IPS DF 19.7 (cell line): ENCODE measurements at places on chromosomes 6 and 20.

DNA sequence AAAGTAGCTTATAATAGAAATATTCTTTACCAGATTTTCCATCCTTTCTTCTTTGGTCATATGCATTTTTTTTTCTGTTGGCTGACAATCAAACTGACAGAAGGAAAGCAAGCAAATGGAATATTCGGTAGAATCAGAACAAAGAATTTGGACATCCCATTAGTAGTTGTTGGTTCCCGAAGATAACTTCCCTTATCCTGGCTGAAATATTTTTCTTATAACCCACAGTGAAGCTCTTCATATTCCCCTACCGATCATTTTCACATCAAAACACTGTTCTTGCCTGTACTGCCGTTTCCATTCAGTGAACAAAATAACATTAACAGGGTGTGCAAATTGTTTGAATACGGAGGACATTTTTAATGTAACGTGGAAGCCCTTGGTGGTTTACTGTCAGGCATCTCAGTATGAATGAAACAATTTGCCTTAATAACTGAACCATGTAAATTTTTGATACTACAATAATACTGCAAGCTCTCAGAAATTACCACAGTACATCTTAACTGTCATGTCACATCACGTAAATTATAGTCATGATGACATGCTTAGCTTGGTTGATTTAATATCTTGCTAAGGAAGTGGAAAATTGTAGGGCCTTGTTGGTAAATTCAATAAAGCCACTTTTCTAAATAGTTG lies 311.5 kb downstream of the LAMA2 start:
- DNase-seq = no peak

GRCh38 chr20:62887152-62887859 lies 25.7 kb upstream of the TCFL5 start:
- no peak for DNase-seq

GRCh38 chr6:108027594-108027993 lies 46.9 kb downstream of the OSTM1 start:
- DNase-seq = no peak

DNA sequence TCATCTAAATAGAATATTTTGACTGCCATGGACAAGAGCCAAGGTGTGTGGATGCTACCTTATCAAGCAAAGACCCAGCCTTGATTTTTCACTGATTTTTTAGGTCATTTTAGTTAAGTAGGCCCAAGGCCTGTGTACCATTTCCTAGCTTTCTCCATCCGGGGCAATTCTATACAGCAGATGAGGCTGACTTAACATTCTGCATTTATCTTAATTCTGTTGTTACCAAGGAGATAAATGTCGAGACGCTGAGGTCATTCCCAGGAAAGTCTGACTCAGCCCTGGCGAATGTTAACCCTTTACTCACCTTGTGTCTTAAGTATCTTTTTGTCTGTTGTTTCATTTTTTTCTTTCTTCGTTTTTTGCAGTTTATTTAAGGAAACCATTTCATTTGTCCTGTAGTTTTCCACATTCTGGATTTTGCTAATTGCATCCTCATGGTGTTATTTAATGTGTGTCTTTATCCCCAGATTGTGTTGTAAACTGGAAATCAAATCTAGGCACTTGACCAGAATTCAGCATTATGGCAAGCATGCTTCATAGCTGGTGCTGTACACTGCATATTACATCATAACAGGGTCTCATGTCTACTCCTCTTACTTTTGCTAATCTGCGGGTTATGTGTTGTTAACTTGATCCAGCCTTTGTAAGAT lies 277.0 kb downstream of the CDKAL1 start:
- DNase-seq = peak; percentile 95

DNA sequence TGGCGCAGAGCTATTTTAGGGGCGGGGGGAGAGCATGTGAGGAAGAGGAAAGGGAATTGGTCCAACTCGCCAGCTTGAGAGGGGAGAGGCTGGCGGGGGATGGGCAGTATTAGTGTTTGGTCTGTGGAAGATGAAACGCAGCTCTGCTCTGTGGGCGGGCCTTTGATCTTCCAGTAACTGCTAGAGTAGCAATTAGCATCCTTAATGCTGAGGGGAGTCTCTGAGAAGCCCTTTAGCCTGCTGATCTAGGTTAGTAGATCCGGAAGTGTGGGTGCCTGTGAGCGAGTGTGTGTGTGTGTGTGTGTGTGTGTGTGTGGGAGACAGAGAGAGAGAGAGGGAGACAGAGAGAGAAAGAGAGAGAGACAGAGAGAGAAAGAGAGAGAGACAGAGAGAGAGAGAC lies 117.2 kb upstream of the BACH2 start:
- no peak for DNase-seq

DNA sequence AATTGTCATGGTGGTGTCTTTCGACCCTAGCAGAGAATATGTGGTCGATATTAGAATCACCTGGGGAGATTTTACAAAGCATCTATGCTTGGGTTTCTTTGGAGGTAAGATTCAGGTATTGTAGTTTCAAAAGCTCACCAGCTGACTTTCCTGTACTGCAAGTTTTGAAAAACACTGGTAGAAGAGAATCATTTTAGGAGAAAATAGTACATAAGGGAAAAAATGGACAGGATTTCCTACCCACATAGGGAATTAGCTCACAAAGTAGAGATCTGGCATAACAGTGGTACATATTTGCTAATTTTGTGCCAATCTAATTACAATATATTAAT lies 27.4 kb upstream of the ABT1 start:
- no peak for DNase-seq

DNA sequence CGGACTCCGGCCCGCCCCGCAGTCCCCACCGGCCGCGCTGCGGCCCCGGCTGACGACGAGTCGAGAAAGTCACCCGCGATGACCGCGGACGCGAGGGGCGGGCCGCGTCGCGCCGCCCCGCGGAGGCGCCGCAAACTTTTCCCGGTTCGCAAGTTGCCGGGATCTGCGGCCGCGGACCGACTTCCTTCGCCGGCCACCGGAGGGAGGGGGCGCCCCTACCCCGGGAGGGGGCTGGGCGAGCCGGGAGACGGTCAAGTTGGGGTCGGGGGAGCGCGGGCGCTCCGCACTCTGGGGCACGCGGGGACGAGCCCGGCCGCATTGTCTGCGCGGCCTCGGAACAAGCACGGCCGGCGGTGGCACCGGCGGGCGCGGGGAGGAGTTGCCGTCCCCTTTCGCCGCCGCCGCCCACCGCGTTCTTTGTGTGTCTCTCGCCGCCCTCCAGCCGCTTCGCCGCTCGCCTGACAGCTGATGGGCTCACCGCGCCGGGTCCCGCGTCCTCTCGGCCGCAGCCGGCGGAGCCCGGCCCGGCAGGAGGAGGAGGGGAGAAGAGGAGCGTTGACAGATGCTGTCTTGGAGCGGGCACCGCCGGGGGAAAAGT lies 131.6 kb downstream of the OGFRL1 start:
- DNase-seq = no peak

GRCh38 chr6:156313037-156313436 lies 464.1 kb upstream of the ARID1B start:
- no peak for DNase-seq

GRCh38 chr6:143078468-143079324 lies 18.0 kb downstream of the AIG1 start:
- no peak for DNase-seq

DNA sequence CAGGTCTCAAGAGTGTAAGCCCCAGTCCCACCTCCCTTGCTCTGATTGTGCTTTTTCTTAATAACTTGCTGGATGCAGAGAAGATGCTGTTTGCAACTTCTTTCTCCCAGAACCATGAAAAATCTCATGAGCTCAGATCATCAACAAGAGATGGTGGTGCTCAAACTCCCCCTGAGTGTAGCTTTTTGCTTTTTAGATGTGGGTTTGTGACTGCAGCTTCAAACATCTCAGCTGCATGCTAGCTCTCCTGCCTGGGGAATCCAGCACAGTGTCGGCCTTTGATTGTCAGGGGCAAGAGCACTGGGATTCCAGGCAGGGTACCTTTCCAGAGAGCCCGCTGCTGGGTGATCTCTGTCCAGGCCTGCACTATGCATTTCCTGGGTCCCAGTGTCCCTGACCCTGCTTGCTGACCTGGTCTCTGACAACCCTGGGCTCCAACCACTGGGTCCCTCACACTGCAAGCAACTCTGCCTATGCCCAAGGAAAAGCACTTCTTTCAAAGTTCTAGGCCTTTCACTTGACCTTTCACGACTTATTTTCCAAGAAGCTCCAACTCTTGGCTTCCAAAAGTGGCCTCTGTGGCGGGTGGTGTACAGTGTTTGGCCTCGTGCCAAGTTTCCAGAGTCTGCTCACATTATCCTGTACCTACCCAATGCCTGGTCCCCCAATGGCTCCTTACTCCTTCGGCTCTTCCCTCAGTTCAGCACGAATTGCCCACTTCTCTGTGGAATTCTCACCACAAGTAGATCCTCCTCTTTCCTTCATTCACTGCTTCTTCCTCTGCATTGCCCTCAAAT lies 69.7 kb upstream of the LY86 start:
- no peak for DNase-seq

DNA sequence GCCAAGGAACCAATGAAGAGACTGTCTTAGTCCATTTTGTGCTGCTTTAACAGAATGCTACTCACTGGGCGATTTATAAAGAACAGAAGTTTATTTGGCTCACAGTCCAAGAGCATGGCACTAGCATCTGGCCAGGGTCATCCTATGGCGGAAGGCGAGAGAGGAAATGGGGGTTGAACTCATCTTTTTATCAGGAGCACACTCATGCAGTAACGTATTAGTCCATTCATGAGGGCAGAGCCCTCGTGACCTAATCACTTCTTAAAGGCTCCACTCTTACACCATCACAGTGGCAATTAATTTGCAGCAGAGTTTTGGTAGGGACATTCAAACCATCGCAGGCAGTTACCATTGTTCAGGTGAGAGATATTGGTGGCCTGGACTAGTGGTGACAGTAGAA lies 8.5 kb downstream of the ARFGEF2 start:
- DNase-seq = no peak

- no peak for DNase-seq
These were observed 17.4 kb downstream of the FOXO3 start for GRCh38 chr6:108578166-108578565.

- no peak for DNase-seq
These were observed 244.8 kb upstream of the TENT5A start for GRCh38 chr6:81997090-81997926.

GRCh38 chr6:55950071-55950814 lies 74.9 kb upstream of the BMP5 start:
- no peak for DNase-seq

GRCh38 chr20:8271727-8272126 lies 139.7 kb downstream of the PLCB1 start:
- DNase-seq = no peak

- DNase-seq = no peak
These were observed 15.9 kb upstream of the PTGIS start for GRCh38 chr20:49583669-49584417.

- no peak for DNase-seq
These were observed 91.7 kb downstream of the YTHDF1 start for GRCh38 chr20:63124092-63124781.

GRCh38 chr20:24017458-24017755 lies 28.8 kb upstream of the GGTLC1 start:
- DNase-seq = no peak

DNA sequence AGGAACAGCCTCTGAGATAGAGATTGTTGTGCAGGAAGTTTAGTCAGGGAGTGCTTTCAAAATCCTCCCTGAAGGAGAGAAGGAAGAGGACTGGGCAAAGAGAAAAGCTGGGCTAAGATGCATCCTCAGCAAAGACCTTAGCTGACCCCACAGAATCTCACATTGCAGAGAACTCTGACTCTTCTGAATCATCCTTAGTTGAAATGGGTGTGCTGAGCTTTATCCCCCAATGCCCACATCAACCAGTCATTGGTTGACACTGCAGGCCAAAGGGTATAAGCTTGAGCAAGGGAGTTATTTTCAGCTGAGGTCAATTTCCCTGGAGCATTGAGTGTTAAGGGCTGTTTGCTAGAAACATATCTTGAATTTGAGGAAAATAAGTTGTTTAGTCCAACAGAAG lies 732.2 kb downstream of the CBLN4 start:
- DNase-seq = no peak

DNA sequence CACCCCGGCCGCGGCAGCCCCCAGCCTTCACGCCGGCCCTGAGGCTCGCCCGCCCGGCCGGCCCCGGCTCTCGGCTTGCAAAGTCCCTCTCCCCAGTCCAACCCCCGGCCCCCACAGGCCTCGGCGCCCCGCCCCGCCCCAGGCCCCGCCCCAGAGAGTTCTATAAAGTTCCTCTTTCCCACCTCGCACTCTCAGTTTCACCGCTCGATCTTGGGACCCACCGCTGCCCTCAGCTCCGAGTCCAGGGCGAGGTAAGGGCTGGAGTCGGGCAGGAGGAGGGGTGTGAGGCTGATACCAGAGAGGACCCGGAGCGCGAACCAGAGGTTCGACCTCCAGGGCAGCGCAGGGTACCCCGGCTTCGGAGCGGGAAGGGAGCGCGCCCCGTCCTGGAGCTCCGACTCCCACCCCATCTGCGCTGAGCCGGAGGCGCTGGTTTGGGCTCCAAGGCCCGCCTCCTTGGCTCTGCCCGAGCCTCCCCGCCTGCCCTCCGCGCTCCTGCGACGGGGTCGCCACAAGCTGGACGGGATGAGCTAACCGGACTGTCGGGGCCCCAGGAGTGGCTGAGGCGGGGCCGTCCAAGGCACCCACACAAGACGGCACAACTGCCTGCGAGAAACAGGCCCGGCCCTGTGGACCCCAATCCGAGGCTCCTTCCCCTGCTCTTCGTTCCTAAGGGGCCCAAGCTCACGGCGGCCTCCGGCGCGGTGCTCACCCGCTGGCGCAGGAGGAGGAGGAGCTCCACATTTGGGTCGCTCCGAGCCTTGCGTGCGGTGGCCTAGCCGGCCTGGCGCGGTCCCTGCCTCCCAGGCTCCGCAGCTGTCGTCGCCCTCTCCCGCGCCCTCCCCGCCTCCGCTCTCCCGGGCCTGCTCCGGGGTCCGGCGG lies at the start of gene IRF4:
IRF4 (plus strand) TSS at position 194 of the 882 bp plus-strand sequence. CDS start 1,401 bp downstream, outside the sequence.
- no peak for DNase-seq

DNA sequence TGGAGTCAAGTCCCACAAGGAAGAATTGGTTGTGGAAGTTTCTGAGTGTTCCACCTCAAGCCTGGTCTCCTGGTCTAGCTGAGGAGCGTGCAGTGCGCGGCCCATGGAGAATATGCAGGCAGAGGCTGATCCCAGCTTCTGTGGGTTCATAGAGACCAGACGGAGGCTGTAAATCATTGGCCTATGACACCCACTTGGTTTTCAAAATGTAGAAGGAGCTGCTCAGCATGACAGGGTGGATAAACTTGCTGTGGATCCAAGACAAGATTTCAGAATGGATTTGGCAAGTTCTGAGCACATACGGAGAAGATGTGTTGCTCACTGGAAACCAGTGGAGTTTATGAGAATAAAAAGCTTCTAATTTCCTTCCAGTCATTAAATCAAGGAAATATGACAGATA lies 744 bp downstream of the KIF25 start:
- no peak for DNase-seq

GRCh38 chr20:11676630-11677287 lies 240.9 kb upstream of the BTBD3 start:
- DNase-seq = no peak
